Smooth muscle cell of the coronary artery (primary cell): ENCODE measurements at places on chromosomes 7 and 10. TPM values are rescaled to one million over a fixed set of nuclear protein-coding genes. Genes with fewer than 3 reads are reported as not detected.

BAIAP2L1 gene
- 0.82 and 3.5 TPM in 2 replicates for total RNA-seq

PHKG1 gene
- total RNA-seq: 0.98 and 7.5 TPM in 2 replicates

ZNF467 gene
- total RNA-seq: under 0.01 and 1.7 TPM in 2 replicates

NYAP1 gene
- total RNA-seq: 0.12 and 0.38 TPM in 2 replicates

ABCC2 gene
- total RNA-seq: 0.15 and 1.1 TPM in 2 replicates

TDRD1 gene
- total RNA-seq: 2.8 and 7.7 TPM in 2 replicates

PAOX gene
- 5.2 and 5.3 TPM in 2 replicates for total RNA-seq

CDK5 gene
- total RNA-seq: 18.5 and 35.2 TPM in 2 replicates
